Brain pericyte (primary cell): ENCODE measurements at places on chromosomes 1 and 21.

DNA sequence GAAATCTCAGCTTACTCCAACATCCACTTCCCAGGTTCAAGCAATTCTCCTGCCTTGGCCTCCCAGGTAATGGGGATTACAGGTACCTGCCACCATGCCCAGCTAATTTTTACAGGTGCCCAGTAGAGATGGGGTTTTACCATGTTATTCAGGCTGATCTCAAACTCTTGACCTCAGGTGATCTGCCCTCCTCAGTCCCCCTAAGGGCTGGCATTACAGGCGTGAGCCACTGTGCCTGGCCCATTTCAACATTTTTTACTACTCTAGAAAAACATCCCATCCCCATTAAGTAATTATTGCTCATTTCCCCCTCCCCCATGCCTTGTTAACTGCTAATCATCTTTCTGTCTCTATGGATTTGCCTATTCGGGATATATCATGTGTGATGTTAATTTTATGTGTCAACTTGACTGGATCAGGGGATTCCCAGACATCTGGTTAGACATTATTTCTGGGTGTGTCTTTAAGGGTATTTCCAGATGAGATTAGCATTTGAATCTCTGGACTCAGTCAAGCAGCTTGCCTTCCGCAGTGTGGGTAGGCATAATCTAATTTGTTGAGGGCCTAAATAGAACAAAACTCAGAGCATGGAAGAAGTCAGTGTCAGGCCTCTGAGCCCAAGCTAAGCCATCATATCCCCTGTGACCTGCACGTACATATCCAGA is 33.0 kb upstream of the ZBTB8B start:
- no peak for DNase-seq

GRCh38 chr1:25117233-25117823 is 115.0 kb downstream of the SYF2 start:
- no peak for DNase-seq

GRCh38 chr1:226632922-226633351 is 84.4 kb downstream of the STUM start:
- DNase-seq = no peak

DNA sequence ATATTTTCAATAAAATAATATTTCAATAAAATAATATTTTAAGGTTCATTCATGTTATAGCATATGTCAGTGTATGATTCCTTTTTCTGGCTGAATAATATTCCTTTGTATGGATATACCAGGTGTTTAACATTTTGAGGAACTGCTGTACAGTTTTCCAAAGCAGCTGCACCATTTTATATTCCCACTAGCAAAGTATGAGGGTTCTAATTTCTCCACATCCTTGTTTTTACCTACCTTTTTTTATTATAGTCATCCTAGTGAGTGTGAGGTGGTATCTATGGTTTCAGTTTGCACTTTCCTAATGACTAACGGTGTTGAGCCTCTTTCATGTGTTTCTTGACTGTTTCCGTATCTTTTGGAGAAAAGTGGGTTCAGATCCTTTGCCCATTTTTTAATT is 5.2 kb downstream of the DEGS1 start:
- no peak for DNase-seq

DNA sequence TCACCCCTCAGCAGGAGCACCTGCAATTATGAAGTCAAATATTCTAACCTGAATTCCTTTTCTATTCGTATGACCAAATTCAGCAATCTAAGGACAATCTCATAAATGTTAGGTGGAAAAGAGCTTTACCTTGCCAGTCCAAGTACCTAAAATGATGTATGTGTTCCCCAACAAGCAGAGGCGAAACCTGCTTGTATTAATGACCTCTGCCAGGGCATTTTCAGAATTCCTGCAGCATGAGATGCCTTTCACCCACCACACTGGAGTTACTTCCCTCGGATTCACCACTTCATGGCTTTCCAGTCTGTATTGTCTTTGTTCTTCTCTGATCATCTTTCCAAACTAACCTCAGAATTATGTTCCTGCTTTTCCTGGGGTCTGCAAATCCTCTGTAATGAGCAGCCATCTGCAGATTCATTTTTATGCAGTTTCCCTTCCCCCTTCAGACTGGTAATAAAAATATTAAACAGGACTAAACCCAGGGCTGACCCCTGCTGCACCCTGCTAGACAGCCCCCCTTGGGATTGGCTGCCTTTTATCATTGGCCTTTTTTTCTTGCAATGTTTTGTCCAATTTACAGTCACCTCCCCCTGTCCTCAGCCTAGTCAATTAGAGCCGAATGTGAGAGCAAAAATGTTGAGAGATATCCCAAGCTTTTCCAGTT is 26.6 kb upstream of the CASQ2 start:
- DNase-seq = no peak

- no peak for DNase-seq
Observed at GRCh38 chr1:165351863-165352441, 4.6 kb downstream of the LMX1A start.

GRCh38 chr21:18058731-18059398 is 185.8 kb upstream of the CHODL start:
- DNase-seq = no peak

GRCh38 chr1:89844241-89844807 is 23.5 kb downstream of the LRRC8D start:
- no peak for DNase-seq

GRCh38 chr1:87766737-87767136 is 438.1 kb downstream of the LMO4 start:
- DNase-seq = no peak

DNA sequence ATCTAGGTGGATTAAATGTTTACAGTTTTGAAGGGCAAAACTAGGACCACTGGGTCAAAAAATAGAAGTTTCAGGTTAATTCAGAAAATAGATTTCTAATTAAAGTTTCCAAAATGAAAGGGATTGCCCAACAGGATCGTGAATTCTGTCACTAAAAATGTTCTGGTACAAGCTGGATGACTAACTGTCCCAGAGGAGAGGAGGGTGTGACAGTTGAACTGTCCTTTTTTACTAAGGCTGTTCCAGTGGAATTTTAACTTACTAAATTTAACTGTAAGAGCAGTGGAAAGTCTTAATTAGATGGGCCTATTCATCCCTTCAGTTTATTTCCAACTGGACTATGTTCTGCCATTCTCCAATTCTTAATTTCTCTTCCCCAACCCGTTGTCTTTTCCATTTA is 7.2 kb downstream of the SNX7 start:
- DNase-seq = no peak

GRCh38 chr1:37621326-37621870 is 13.3 kb downstream of the RSPO1 start:
- DNase-seq = no peak

GRCh38 chr1:37720231-37721130 is 28.2 kb downstream of the CDCA8 start:
- DNase-seq = no peak
